ENCODE measurements at places on chromosomes 3 and 15.

- DNase-seq, result no peak
Observed at GRCh38 chr3:30804984-30805383, 89.5 kb downstream of the GADL1 start.

DNA sequence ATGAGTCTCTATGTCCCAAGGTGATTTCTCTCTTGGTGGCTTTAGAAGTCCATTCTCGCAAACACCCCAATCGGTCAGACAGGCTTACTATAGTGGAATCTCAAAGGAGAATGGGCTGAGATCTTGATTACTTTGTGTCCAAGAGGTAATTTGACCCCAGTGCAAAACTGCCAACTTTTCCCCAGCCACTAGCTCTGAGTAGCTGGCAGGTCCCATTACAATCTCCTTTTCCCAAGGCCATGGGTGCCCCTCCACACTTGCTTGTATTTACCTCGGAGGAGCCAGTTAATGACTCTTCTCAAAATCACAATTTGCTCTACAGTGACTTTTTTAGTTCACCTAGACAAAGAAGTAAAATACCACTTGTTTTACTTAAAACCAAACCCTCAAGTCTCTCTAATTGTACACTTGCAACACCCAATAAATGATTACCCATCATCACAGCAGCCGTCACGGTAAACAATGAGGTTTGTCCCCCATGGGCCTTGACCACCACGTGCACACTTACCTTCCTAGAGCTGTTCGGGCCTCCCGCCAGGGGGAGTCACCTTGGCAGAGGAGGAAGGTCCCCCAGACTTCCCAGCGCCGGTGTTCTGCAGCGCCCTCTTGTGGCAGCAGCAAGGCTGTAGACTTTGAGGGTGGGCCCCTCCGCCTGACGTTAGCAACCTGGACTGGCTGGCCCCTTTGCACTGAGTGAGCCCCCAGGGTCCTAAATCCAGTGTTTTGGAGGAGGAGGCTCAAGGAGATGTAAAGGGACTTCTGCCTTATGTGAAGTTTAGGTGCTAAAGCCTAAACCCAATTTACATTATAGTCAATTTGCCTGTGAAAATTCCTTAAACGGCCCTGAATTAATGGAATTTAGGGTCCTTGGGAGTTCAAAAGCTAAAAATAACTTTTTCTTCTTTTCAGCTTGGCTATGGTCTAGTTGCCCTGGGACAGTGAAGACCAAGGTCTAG is 18.7 kb upstream of the HDAC11 start:
- DNase-seq, result peak; percentile 64

- peak; percentile 67 for DNase-seq
Observed at GRCh38 chr3:72347819-72348319, 500.4 kb downstream of the SHQ1 start.

DNA sequence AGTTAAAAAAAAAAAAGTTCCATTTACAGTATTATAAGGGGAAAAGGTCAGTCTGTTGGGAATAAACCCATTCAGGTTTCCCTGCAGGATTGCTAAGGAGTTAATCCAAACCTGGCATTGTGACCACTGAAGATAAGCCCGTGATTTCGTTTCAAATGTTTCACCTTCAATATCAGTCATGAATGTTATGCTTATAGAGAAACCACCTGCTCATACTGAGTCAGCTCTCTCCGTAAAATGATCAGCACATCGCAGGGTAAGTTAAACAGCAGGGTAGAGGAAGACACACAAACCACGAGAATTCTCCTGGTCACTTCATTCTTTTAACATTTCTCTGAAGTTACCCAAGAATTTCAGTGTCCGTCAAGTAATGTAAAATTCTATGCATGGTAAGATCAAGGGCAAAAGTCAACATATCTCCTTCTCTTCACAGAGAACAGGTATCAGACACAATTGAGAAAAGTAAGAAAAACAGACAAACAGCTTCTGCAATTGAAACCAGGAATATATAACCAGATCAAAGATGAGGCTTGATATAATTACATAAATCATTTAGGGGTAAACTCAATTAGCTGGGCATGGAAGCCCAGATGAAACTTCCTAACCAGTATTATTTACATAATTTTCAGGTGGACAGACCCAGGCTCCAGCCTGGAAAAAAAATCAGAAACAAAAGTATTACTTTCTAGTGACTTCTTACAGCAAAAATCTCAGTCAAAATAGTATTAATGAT is 67.6 kb upstream of the ARHGEF3 start:
- DNase-seq, result no peak

DNA sequence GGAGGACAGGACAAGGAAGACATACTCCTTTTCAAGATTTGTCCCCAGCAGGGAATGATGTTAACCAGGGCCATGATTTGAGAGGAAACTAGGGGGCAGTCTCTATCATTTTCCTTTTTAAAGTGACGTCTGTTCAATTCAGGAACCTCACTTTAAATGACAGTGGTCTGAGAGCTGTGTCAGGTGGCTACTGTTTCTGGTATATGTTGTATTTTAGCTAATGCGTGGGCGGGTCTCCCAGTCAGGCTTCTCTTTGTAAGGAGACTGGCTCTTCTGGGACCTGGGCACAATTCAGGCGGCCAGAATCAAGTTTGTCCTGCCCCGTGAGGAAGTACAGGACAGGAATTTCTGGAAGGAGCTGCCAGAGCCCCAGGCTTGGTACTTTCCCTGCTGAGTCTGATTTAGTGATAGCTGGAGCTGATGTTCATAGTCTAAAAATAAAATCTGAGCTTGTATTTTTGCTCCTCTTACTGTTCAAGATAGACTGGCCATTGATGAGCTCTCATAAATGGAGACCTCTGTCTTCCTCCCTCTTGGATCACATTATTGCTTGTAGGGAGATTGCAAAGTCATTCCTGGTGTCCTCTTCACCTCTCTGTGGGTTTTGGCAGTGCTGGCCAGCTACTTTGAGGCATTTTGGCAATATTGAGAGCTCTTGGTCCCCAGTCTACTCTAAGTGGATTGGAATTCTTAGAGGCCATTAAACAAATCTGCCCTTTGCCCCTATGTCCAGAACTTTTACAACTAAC is 25.6 kb downstream of the SQOR start:
- DNase-seq, result peak; percentile 17

- peak; percentile 41 for DNase-seq
Observed at GRCh38 chr3:160921020-160921635, 165.1 kb downstream of the PPM1L start.

- DNase-seq, result no peak
Observed at GRCh38 chr3:16570113-16570512, 35.1 kb downstream of the DAZL start.

GRCh38 chr15:69592954-69593353 is 140.3 kb downstream of the RPLP1 start:
- no peak for DNase-seq

DNA sequence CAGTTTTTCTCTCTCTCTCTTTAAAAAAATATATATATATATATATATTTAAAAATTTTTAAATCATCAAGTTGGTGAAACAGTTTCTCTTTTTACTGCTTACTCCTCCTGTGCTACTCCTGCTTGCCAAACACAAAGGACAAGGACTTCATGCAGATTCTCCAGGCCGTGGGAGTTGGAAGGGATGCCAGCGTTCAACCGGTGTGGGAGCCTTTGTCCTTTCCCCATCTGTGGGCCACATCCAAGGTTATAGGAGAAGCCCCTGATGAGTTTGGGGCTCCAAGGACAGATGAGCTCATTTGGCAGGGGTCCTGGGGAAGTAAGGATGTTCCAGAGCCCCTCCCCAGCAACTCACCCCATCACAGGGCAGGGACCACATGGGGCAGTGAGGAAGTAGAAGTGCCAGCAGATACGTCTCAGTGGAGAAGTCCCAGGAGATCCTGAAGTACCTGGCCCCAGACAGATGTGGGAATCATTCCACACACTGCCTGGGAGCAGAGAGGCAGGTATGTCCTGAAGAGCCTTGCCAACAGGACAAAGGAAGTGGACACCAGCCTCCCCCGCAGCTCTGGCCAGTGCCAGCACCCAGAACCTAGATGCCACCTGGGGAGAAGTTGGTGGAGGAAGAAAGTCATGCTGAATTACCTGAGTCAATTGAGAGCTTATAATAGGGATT is 36.6 kb downstream of the CCK start:
- DNase-seq, result no peak

DNA sequence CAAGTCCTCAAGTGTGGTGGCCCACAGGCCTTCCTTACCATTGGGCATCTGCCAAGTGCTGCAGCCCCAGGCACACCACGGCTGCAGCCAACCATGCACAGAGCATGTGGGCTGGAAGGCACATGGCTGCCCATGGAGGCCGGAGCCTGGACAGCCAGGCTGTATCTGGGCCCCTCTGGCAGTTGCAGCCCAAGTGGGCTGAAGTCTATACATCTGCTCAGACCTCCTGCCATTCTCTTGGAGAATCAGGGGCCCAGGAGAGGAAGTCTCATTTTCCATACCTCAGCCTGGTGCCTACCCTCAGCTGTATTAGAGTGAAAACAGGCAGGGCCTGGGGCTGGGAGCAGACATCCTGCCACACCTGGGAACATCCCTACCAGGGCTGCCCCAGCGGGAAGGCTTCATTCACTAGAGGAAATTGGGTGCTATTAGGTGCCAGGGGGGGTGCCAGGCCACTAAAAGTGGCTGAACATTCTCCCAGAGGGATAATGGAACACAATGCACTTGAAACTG is 48.0 kb upstream of the SLCO2A1 start:
- no peak for DNase-seq

GRCh38 chr3:10528046-10528445 is 22.7 kb upstream of the ATP2B2 start:
- DNase-seq, result no peak

GRCh38 chr3:138097192-138098172 is 17.9 kb downstream of the DZIP1L start:
- no peak for DNase-seq

- no peak for DNase-seq
Observed at GRCh38 chr3:183308751-183309150, 55.7 kb downstream of the B3GNT5 start.

DNA sequence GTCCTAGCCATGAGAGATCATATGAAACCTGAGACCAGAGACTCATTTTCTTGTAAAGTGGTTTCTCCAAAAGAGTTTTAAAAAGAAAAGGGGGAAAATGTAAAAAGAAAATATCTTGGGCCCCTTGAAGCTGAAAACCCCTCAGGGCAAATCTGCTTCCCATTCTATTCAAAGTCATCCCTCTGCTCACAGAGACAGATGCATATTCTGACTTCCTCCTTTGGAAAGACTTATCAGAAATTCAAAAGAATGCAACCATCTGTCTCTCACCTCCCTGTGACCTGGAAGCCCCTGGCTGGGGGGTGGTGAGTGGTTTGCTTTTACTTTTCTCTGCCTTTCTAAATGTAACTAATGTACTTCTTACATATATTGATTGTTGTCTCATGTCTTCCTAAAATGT is 1154.8 kb downstream of the NSUN3 start:
- DNase-seq, result no peak

DNA sequence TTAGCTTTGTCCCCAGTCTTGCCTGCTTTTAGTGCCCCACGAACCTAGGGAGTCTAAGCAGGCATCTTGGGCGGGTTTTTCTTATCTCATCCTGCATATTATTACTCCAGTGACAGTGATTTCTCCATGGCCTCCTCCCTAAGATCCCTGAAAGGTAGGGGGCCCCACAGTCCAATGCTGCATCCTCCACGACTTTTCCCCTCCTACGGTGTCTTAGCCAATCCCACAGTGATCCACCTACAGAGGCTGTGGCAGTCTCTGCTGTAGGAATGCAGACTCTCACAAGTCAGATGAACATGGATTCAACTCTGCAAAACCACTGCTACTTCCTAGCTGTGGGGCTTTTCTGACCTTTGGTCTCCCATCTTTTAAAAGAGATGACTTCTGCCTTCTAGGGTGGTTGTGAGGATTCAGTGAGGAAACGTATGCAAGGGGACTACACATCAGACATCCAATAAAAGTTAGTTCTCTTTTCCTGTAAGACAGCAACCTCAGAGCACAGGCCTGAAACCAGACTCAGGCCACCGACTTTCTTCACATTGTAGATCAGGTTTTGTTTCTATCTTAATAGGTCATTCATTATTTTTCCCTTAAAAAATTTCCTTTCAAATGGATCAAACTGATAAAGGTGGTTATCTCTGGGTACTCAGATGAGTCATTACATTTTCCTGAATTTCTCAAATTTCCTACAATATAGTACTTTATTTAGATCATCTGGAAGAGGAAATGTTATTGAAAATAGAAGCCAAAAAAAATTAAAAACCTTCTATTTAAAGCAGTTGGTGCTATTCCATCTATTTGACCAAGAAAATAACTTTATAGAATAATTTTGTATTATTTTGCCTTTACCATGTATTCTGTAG is 23.2 kb downstream of the ILDR1 start:
- no peak for DNase-seq

All from EL (cell line).